ENCODE measurements at places on chromosomes 2 and 18.

DNA sequence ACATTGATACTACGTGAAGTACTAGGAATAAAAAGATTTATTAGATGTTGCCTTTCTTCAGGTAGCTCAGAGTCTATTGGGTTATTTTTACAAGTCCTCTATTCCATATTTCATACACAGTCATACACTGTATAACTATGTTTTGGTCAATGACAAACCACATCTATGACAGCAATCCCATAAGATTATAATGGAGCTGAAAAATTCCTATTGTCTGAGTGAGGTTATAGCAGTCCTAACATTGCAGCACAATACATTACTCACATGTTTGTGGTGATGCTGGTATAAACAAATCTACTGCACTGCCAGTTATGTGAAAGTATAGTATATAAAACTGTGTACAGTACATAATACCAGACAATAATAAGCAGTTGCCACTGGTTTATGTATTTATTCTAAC, 595.1 kb downstream of the MBD2 start:
- DNase-seq: no peak

DNA sequence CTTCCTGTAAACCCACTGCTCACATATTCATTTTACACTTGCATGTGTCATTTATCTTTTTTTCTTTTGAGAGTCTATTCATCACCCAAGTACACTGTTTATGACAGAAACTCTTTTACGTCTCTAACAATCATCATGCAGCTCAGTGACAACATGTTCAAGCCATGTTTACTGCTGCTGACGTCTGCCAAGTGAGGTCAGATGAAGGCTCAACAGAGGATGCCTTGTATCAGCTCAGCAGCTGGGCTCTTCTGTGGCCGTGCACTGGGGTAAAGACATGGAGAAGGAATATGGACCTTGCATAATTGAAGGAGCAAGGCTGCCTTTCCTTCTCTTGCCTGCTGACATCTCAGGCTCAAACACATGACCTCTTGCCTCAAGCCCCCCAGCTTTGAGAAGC, 99.6 kb downstream of the ADD2 start:
- no peak for DNase-seq

DNA sequence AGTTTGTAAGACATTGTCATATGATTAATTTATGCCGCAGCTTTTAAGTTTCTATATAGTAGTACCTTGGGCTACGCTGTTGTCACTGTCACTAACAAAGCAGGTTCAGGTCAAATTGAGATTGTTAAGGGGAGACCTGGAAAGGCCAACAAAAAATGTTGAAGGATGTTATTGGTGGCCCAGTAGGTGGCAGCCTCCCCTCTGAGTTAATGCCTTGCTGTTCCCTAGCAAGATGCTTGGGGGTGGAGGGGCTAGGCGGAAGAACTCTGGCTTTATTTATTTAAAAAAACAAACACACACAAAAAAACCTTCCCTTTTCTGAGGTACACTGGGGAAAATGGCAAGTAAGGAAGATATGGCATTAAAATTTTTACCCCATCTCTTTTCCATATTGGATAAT, 128.3 kb upstream of the ATP5MC3 start:
- DNase-seq: no peak

- DNase-seq: no peak
Measured at GRCh38 chr2:103660947-103661346, 899.1 kb downstream of the TMEM182 start.

GRCh38 chr2:226813148-226813701, 13.6 kb upstream of the IRS1 start:
- no peak for DNase-seq
